T-cell (primary cell): ENCODE measurements at places on chromosomes 6 and 20.

- no peaks in the 10 kb centered on the region for H3K36me3 ChIP-seq
- H3K27ac ChIP-seq, result no peak overlapping the region
- H3K4me1 ChIP-seq, result no peaks in the 10 kb centered on the region
- H3K4me3 ChIP-seq, result no peak overlapping the region
- H3K27me3 ChIP-seq, result no peaks in the 10 kb centered on the region
These were observed 19.9 kb downstream of the PFDN4 start for GRCh38 chr20:54227751-54228150.

- no peaks in the 10 kb centered on the region for H3K27me3 ChIP-seq
- no peak overlapping the region for H3K27ac ChIP-seq
- no peak overlapping the region for H3K4me3 ChIP-seq
- DNase-seq, result no peak
- no peaks in the 10 kb centered on the region for H3K36me3 ChIP-seq
These were observed 122.8 kb upstream of the MAFB start for GRCh38 chr20:40811660-40812414.

GRCh38 chr6:65776332-65776731 lies 69.3 kb upstream of the EYS start:
- H3K27ac ChIP-seq, result no peak overlapping the region
- no peaks in the 10 kb centered on the region for H3K4me1 ChIP-seq
- no peaks in the 10 kb centered on the region for H3K36me3 ChIP-seq
- H3K27me3 ChIP-seq, result no peaks in the 10 kb centered on the region
- no peak for DNase-seq

- H3K27ac ChIP-seq, result no peak overlapping the region
- no peak overlapping the region for H3K4me3 ChIP-seq
- no peaks in the 10 kb centered on the region for H3K27me3 ChIP-seq
- no peak for DNase-seq
These were observed 296.3 kb downstream of the FOXC1 start for GRCh38 chr6:1906014-1906413.

- H3K4me3 ChIP-seq, result no peak overlapping the region
- H3K4me1 ChIP-seq, result no peaks in the 10 kb centered on the region
- no peak overlapping the region for H3K27ac ChIP-seq
- DNase-seq, result no peak
- H3K27me3 ChIP-seq, result no peaks in the 10 kb centered on the region
These were observed 311.5 kb downstream of the LAMA2 start for GRCh38 chr6:129194306-129194941.

DNA sequence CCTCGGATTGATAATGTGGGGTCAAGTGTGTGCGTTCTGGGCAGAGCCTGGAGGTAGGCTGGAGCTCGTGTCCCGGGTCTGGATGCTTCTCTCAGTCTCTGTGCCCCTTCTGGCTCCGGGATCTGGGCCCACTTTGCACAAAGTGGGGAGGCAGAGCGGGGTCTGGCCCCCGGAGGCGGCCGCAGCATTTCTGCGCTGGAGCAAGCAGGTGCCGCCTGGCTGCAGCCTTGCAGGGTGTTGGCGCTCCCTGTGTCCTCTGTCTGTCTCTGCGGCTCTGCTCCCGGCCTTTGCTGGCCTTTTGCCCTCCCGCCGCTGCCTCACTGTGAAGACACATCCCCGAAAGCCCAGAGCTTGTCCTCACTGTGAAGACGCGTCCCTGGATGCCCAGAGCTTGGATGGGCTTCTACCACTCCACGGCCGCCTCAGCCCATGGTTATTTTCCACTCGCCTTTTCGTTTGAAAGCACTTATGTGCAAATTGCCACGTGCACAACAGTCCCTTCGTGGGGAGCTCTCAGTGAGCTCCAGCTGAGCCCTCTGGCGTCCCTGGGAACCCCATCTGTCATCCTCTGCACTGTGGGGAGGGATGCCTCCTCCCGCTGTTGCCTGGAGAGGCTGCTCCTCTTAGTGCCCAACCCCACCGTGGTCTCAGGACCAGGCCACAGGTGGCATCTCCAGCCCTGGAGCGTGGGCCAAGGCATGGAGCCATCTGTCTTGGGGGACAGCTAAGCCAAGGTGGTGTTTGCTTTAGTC lies 17.4 kb downstream of the SLCO4A1 start:
- H3K27me3 ChIP-seq, result no peaks in the 10 kb centered on the region
- no peak overlapping the region for H3K27ac ChIP-seq
- H3K4me1 ChIP-seq, result no peaks in the 10 kb centered on the region
- DNase-seq, result no peak
- no peak overlapping the region for H3K4me3 ChIP-seq

DNA sequence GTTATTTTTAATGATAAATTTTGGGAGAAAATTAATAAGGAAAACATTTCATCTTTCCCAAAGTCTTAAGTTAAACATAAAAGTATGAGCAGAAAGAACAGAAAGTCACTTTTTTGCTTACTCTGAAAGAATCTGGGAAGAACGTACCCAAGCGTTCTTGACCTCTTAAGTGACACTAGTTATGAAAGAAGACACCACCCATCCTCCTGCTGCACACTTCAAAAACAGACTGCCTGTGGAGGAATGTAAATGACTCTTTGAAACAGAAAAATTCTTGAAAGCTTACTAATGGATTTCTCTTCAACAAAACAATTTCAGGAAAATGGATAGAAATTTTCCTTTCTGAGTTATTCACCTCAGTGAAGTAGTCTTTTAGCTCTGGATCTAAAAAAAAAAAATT lies 227.7 kb downstream of the MEI4 start:
- no peak overlapping the region for H3K4me3 ChIP-seq
- H3K4me1 ChIP-seq, result no peaks in the 10 kb centered on the region
- no peaks in the 10 kb centered on the region for H3K27me3 ChIP-seq
- no peaks in the 10 kb centered on the region for H3K36me3 ChIP-seq
- no peak overlapping the region for H3K27ac ChIP-seq

GRCh38 chr20:37327748-37328147 lies 18.2 kb upstream of the SRC start:
- no peaks in the 10 kb centered on the region for H3K27me3 ChIP-seq
- no peaks in the 10 kb centered on the region for H3K4me1 ChIP-seq
- H3K4me3 ChIP-seq, result no peak overlapping the region
- no peak overlapping the region for H3K27ac ChIP-seq
- no peaks in the 10 kb centered on the region for H3K36me3 ChIP-seq
- DNase-seq, result no peak

GRCh38 chr6:18141805-18142590 lies 12.9 kb downstream of the TPMT start:
- H3K36me3 ChIP-seq, result peaks cover 12% of the 10 kb centered on the region
- no peak overlapping the region for H3K4me3 ChIP-seq
- no peaks in the 10 kb centered on the region for H3K4me1 ChIP-seq
- DNase-seq, result no peak
- no peak overlapping the region for H3K27ac ChIP-seq
- no peaks in the 10 kb centered on the region for H3K27me3 ChIP-seq

DNA sequence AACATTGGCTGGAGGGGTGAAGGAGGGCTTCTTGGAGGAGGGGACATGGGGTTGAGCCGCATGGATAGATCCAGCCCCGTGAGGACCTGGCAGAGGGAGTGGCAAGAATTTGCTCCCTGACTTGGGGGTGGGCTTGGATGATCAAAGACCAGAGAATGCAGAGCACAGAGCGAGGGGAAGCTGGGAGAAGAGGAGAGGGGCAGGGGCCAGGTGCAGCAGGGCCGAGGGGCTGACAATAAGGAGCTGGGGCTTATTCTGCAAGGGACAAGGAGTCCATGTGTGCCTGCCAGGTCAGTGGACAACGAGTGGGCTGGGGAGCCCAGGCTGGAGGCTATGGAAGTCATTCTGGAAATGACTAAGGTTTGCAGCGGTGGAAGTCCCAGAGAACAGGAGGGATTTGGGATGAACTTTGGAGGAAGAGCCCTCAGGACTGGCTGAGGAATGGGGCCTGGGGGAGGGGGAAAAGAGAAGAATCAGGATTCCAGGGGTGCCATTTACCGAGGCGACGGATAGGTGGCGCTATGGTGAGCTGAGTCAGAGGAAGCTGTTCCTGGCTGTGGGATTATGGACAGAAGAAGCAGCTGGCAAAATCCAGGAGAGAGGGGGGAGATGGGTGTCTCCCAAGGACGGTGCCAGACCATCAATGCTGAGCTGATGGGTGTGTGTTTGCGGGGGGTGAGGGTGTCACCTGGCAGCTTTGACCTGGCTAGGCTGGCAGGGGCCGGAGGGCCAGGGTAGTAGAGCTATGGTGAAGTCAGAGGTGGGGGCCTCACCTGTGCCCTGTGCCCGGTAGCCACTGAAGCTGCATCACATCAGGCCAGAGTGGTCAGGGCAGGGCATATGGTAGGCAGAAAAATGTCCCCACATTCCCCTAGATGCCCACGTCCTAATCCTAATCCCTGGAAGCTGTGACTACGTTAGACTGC lies 7.8 kb downstream of the KCNG1 start:
- no peak for DNase-seq
- H3K4me3 ChIP-seq, result no peak overlapping the region
- no peaks in the 10 kb centered on the region for H3K36me3 ChIP-seq

GRCh38 chr6:104884867-104885517 lies 25.3 kb upstream of the HACE1 start:
- no peaks in the 10 kb centered on the region for H3K36me3 ChIP-seq
- no peaks in the 10 kb centered on the region for H3K4me1 ChIP-seq
- DNase-seq, result no peak
- no peak overlapping the region for H3K4me3 ChIP-seq

DNA sequence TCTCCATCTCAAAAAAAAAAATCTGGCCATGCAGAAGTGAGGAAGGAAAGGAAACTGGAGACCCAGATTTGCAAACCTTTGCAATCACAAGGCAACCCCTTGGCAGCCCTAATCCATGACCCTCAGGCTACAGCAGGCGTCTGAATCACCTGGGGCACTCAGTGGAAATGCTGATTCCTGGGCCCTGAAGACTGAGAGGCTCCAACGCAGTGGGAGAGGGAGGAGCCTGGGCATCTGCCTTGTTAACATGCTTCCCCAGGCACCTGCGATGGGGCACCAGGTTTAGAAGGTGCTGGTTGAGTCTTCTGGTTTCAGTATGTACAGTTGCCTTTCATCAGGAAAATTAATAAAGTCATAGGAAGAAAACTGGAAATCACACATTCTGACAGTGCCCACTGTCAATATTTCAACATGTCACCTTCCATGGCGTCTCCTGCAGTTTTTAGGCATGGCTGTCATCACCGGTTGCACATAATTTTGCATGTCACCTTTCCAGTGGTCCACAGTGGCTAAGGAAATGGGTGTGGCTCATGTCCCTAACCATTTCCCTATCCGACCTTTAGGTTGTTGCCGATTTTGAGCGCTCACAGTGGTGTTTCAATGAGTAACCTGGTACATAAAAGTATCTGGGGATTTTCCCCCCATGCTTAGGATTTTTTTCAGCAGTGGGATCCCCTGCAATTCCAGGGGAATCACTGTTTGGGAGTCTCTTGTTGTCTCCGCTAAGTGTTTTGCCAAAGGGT lies 56.9 kb downstream of the PREX1 start:
- peaks cover 2% of the 10 kb centered on the region for H3K36me3 ChIP-seq
- no peak for DNase-seq
- H3K27ac ChIP-seq, result peak overlapping the region; percentile 80
- peaks cover 13% of the 10 kb centered on the region for H3K4me1 ChIP-seq

- no peaks in the 10 kb centered on the region for H3K36me3 ChIP-seq
- no peak for DNase-seq
- no peak overlapping the region for H3K4me3 ChIP-seq
These were observed 562.2 kb upstream of the NOX3 start for GRCh38 chr6:156017838-156018237.

GRCh38 chr20:62921119-62921687 lies 5.1 kb downstream of the DIDO1 start:
- no peaks in the 10 kb centered on the region for H3K27me3 ChIP-seq
- H3K4me1 ChIP-seq, result peaks cover 80% of the 10 kb centered on the region
- H3K27ac ChIP-seq, result peak overlapping the region; percentile 64
- no peaks in the 10 kb centered on the region for H3K36me3 ChIP-seq
- no peak overlapping the region for H3K4me3 ChIP-seq
- DNase-seq, result peak; percentile 57

- DNase-seq, result no peak
- H3K27ac ChIP-seq, result no peak overlapping the region
- H3K36me3 ChIP-seq, result no peaks in the 10 kb centered on the region
These were observed 445.8 kb upstream of the JAG1 start for GRCh38 chr20:11119573-11119972.

- H3K4me1 ChIP-seq, result no peaks in the 10 kb centered on the region
- H3K36me3 ChIP-seq, result no peaks in the 10 kb centered on the region
- no peaks in the 10 kb centered on the region for H3K27me3 ChIP-seq
- no peak for DNase-seq
- H3K4me3 ChIP-seq, result no peak overlapping the region
- no peak overlapping the region for H3K27ac ChIP-seq
These were observed 178.9 kb downstream of the FUT9 start for GRCh38 chr6:96194675-96195074.

DNA sequence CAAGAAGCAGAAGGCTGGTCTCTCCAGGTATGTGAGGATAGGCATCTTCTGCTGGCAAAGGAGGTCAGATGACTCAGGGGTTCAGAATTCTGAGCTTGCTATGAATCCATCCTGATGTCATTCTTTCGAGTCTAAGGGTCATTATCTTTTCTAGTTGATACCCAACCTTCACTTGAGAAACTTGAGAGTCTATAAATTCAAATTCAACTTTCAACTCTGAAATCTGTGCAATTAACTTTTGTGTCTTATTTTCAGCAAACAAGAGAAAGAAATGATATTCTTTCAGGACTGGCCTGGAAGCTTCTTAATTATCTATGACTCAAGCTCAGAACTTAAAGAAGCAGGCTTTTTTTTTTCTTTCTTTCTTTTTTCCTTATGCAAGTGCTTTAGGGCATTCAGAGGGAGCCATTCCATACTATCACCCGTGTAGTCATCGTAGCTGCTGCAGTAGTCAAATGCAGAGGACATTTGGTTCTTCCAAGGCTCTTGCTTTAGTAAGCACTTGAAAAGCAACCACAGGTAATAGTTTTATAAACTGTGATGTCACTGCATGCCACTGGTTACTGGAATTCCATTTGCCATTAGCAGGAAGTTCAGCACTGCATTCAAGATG lies 93.0 kb downstream of the ADTRP start:
- no peaks in the 10 kb centered on the region for H3K36me3 ChIP-seq
- H3K4me3 ChIP-seq, result no peak overlapping the region
- no peaks in the 10 kb centered on the region for H3K27me3 ChIP-seq

- no peak for DNase-seq
- H3K4me1 ChIP-seq, result peaks cover 5% of the 10 kb centered on the region
- H3K27me3 ChIP-seq, result no peaks in the 10 kb centered on the region
- no peaks in the 10 kb centered on the region for H3K36me3 ChIP-seq
These were observed 249.5 kb downstream of the ADGRG6 start for GRCh38 chr6:142551274-142551811.

GRCh38 chr6:85826997-85827396 lies 184.3 kb upstream of the SYNCRIP start:
- H3K36me3 ChIP-seq, result no peaks in the 10 kb centered on the region
- H3K4me1 ChIP-seq, result no peaks in the 10 kb centered on the region
- peaks cover 15% of the 10 kb centered on the region for H3K27me3 ChIP-seq
- no peak overlapping the region for H3K27ac ChIP-seq

DNA sequence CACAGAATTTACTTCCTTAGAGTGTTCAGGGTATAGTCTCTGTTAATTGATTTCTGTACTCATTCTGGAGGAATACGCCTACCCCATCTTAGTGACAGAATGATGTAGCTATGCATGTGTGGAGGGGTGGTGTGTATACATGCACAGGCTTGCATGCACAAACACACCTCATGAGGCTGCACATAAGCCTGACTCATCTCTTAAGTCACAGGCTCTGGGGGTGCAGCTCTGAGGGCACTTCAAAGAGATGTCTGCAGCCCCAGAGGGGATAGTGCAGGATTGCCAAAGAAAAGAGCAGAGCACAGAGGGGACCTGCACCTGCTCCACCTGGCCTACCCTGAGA lies 24.6 kb downstream of the TBX18 start:
- no peak overlapping the region for H3K4me3 ChIP-seq
- no peaks in the 10 kb centered on the region for H3K27me3 ChIP-seq
- H3K27ac ChIP-seq, result no peak overlapping the region
- no peaks in the 10 kb centered on the region for H3K4me1 ChIP-seq
- no peak for DNase-seq
